ENCODE measurements at places on chromosomes 4 and X. TPM values are rescaled to one million over a fixed set of nuclear protein-coding genes. Genes with fewer than 3 reads are reported as not detected.

- H3K4me3 ChIP-seq, result no peak overlapping the region
- H3K27me3 ChIP-seq, result no peaks in the 10 kb centered on the region
- no peaks in the 10 kb centered on the region for H3K4me1 ChIP-seq
- no peaks in the 10 kb centered on the region for H3K36me3 ChIP-seq
Measured at GRCh38 chr4:96248225-96248624, 408.3 kb downstream of the PDHA2 start.

The IDUA gene
- 31.9 TPM for total RNA-seq

GRCh38 chr4:170198747-170199146 is 109.0 kb upstream of the AADAT start:
- DNase-seq, result no peak
- H3K4me3 ChIP-seq, result no peak overlapping the region
- no peaks in the 10 kb centered on the region for H3K4me1 ChIP-seq
- no peaks in the 10 kb centered on the region for H3K36me3 ChIP-seq
- H3K27ac ChIP-seq, result no peak overlapping the region

DNA sequence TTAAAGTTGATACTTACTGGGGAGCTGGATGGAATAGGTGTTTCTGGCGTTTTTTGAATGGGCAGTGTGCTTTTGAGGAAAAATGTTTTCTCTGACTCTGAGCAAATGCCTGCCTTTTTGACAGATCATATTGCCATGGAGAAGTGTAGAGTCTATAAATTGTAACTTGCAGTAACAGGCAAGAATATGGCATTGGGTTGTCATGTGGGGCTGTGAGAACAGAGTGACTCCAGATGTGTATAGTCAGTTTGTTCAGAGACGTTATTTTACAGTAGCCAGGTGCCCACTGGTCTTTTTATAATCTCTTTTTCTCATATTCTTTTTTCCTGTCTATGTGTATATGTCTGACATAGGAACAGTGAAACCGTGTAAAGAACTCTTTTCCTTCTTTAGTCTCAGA is 40.8 kb downstream of the RAPGEF2 start:
- H3K4me1 ChIP-seq, result peaks cover 56% of the 10 kb centered on the region
- no peak overlapping the region for H3K27ac ChIP-seq
- H3K27me3 ChIP-seq, result no peaks in the 10 kb centered on the region
- no peak for DNase-seq

DNA sequence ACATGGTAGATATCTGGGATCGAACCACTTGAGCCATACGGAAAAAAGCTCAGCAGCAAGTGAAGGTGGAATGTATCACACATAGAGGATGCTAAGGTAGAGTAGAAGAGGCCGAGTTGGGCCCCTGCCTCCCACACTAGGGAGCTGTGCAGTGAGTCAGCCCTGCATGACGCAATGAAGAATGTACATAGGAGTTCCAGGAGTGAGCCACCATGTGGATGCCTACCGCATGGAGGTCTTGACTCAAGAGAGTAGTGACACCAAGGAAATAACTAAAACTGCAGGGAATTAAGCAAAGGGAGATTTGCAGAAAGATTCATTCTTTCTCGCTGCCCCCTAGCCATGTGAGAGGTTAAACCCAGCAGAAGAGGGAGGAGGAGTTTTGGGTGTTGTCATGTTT is 389.6 kb upstream of the IGFBP7 start:
- H3K27ac ChIP-seq, result no peak overlapping the region
- no peaks in the 10 kb centered on the region for H3K36me3 ChIP-seq
- H3K27me3 ChIP-seq, result no peaks in the 10 kb centered on the region
- no peak for DNase-seq

DNA sequence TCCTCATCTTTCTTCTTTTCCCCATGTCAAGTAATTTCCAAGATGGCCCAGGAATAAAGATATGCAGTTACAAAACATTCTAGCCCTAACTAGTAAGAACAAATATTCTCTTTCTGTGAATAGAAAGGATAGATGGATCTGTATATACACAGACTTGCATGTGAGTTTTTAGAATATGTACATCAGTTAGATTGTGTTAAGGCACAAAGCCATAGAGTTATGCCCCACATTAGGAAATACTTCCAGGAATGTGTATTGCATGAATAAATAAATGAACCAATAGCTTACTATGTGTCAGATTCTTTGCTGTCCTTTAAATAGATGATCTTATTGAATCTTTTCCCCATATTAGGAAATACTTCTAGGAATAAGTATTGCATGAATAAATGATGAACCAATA is 46.0 kb upstream of the TMPRSS11E start:
- H3K4me1 ChIP-seq, result no peaks in the 10 kb centered on the region
- no peaks in the 10 kb centered on the region for H3K27me3 ChIP-seq
- H3K4me3 ChIP-seq, result no peak overlapping the region

GRCh38 chr4:163493643-163494359 is 689 bp upstream of the TMA16 start:
- H3K4me3 ChIP-seq, result peak overlapping the region; percentile 96
- DNase-seq, result no peak
- H3K27ac ChIP-seq, result peak overlapping the region; percentile 70
- H3K36me3 ChIP-seq, result no peaks in the 10 kb centered on the region
- H3K27me3 ChIP-seq, result no peaks in the 10 kb centered on the region
- peaks cover 8% of the 10 kb centered on the region for H3K4me1 ChIP-seq

- H3K36me3 ChIP-seq, result no peaks in the 10 kb centered on the region
- H3K4me3 ChIP-seq, result no peak overlapping the region
- no peak for DNase-seq
- H3K27ac ChIP-seq, result no peak overlapping the region
Measured at GRCh38 chrX:116499780-116500179, 37.0 kb upstream of the CT83 start.

GRCh38 chrX:31268359-31268758 is 196.5 kb upstream of the FTHL17 start:
- H3K36me3 ChIP-seq, result no peaks in the 10 kb centered on the region
- no peaks in the 10 kb centered on the region for H3K27me3 ChIP-seq
- DNase-seq, result no peak
